Aorta (tissue), 5 donors: ENCODE measurements at places on chromosomes 5 and 9.

- DNase-seq: peak; percentile 55
These were observed 2.2 kb upstream of the CACNA1B start for GRCh38 chr9:137875354-137875753.

GRCh38 chr9:129879991-129880653 is 44.9 kb downstream of the USP20 start:
- DNase-seq: no peak

DNA sequence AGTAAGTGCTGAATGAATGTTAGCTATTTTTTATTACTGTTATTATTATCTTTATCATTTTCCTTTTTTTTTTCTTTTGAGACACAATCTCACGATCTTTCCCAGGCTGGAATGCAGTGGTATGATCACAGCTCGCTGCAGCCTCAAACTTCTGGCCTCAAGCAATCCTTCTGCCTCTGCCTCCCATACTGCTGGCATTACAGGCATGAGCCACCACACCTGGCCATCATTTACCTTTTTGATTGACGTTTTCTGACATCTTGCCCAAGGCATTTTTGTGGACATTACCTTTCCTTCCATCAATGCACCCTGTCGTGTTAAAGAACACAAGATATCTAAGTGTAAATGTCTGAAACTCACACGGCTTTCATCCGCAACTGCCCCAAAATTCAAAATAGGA is 138.2 kb downstream of the GAS1 start:
- DNase-seq: no peak

DNA sequence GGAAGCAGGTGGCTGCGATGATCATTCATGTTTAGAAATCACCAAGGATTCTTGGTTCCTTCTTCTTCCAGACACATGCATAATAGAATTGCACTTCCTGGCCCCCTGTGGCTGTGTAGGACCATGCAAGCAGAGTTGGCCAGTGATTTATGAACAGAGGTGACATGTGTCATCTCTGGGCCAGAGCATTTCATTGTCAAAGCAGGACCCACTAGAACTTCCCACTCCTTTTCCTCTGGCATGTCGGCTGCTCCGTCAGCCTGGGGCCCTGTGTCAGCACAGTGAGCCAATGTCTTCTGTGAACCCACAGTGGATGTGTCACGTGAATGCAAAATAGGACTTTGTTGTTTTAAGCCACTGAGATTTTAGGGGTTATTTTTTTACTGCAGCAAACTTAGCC is 59.2 kb downstream of the HSD17B3 start:
- DNase-seq: no peak

DNA sequence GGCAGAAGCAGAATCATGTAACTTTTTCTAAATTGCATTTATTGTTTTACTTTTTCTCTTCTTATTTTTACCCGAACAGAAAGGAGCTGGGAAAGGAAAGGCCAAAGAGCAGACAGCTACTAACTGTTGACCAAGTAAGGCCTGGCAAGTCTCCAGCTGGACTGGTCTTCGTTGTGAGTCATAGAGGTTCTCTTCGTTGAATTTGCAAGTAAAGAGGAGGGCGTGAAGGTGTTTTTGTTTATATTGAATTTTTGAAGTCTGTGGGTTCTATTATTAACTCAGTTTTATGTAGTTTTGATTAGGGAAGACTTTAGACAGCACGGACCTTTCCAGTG is 416.5 kb upstream of the CCNH start:
- peak; percentile 76 for DNase-seq

DNA sequence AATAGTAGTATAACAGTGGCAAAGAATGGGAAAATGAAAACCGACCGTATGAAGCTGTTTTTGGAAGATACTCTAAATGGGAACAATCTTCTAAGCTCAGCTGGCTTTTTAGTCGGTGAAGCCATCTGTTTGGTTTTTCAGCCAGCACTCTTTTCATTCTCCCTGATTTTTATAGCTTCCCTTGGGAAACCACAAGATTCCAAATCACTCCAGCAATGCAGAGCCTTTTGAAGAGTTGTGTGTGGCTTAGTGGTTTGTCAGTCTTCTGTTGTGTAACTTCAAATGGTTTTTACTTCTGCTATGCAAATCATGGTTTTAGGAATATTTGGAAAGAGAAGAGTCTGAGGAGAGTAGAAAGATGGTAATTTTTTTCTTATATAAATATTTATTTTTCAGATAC is 180.7 kb downstream of the KDM4C start:
- DNase-seq: no peak
